DND-41 (cell line): ENCODE measurements at places on chromosomes 6 and 20.
A peak's percentile ranks its signal among the peaks of the same experiment; 100 is the strongest.

DNA sequence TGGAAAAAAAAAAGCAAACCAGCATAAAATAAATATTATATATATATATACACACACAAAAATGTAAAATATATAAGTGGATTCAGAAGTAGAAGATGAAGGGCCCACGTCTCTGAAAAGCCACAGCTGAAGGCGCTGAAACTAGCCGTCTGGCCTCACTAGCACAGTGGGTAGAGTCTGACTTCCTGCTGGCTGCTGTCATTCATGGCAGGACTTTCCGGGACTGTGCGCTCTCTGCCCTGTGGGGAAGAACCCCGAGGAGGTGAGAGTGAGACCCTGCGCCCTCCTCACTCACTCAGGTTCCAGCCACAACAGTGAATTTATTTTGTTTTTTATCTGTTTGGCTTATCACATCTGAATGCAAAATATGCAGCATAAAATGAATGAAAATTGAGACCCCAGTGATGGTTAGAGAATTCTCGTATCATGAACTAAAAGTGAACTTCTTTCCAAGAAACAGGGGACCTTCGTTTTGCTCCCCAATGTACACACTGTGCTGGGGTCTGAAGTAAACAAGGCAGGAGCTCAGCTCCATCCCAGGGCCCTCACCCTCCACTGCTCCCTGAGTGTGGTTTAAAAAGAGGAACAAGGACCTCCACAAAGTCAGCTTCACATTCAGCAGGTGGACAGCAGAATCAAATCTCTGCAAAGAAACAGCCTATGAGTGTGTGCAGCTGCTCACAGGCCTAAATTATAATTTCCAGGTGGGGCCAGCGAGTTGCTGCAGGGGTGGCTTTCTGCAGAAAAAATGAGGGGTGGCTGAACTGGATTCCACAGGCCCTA, 1.3 kb upstream of the RAMACL start:
- H3K27ac ChIP-seq, result no peak overlapping the region
- no peaks in the 10 kb centered on the region for H3K27me3 ChIP-seq
- no peak for DNase-seq
- H3K4me1 ChIP-seq, result peaks cover 17% of the 10 kb centered on the region

DNA sequence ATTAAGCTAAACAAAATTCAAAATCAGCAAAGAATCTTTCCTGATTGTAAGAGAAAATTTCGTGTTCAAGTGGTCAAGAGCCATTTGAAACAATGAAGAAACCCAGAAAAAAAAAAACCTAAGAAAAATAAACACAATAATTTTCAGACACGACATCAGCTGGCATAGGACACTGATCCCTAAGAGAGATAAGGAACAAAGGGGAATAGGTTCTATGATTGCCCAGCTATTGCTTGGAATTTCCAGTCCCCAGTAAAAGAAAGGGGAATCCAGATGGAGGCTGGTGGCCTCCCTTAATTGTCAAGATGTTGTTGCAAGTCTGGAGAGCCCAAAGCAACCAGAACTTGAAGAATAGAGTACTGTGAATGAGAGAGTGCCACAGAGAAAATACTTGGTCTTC, 48.5 kb downstream of the COL12A1 start:
- no peaks in the 10 kb centered on the region for H3K4me1 ChIP-seq
- no peak for DNase-seq
- no peak overlapping the region for H3K4me3 ChIP-seq
- H3K36me3 ChIP-seq, result no peaks in the 10 kb centered on the region
- H3K27ac ChIP-seq, result no peak overlapping the region

DNA sequence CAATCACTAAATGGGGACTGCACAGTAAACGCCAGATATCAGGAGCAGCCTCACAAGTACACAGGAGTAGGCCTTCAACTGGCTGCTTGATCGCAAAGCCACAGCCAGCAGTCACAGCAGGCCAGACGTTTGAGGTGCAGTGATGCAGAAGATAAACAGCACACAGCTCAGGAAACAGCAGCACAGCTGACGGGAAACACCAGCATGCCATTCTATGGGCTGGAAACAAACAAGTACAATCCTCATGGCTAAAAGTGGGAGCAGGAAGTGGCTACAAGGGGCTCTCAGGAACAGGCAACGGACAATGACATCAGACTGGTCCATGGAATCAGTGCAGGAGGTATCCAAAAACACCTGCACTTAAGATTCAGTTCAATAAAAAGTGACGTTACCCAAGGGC, 111.0 kb downstream of the DTNBP1 start:
- H3K27ac ChIP-seq, result peak overlapping the region; percentile 38
- no peak overlapping the region for H3K4me3 ChIP-seq
- H3K36me3 ChIP-seq, result no peaks in the 10 kb centered on the region
- no peaks in the 10 kb centered on the region for H3K27me3 ChIP-seq

DNA sequence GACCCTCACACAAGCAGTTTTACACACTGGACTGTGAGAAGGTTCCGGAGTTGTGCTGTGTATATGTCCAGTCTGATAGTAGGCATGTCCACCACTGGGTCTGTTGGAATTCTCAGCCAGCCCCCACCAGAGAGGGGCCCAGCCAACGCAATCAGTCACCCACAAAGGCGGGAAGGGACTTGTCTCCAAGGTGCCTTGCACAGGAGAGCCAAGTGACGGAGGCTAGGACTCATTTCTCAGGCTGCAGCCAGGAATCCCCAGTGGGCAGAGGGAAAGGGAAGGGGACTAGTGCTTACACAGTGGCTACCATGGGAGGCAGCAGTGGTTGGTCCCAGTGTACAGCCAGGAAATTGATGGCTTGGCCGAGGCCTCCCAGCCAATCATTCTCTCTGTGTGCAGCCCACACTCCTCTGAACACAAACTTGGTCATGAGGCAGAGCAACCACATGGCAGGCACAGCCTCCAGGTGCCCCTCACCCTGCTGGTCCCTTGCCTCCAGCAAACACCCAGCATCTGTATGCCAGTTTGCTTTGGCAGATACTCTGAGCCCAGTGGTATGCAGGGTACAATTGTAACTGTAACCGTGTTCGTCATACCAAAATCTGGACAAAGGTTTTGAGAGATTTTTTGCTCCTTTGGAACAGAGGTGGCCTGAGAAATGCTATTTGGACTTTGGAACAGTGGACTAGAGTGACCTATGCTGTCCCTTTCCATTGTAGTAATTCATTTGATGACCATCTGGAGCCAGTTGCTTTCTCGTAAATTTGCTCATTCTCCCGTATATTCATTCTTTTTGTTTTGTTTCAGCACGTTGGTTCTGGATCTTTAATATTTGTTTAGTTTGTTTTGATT, 72.9 kb upstream of the MYL9 start:
- no peaks in the 10 kb centered on the region for H3K36me3 ChIP-seq
- H3K4me1 ChIP-seq, result peaks cover 20% of the 10 kb centered on the region
- no peaks in the 10 kb centered on the region for H3K27me3 ChIP-seq
- no peak for DNase-seq
- H3K4me3 ChIP-seq, result no peak overlapping the region

GRCh38 chr20:62487561-62488354, 12.0 kb upstream of the GATA5 start:
- H3K4me1 ChIP-seq, result no peaks in the 10 kb centered on the region
- H3K4me3 ChIP-seq, result no peak overlapping the region
- H3K27me3 ChIP-seq, result peaks cover 45% of the 10 kb centered on the region
- H3K27ac ChIP-seq, result no peak overlapping the region
- DNase-seq, result no peak

DNA sequence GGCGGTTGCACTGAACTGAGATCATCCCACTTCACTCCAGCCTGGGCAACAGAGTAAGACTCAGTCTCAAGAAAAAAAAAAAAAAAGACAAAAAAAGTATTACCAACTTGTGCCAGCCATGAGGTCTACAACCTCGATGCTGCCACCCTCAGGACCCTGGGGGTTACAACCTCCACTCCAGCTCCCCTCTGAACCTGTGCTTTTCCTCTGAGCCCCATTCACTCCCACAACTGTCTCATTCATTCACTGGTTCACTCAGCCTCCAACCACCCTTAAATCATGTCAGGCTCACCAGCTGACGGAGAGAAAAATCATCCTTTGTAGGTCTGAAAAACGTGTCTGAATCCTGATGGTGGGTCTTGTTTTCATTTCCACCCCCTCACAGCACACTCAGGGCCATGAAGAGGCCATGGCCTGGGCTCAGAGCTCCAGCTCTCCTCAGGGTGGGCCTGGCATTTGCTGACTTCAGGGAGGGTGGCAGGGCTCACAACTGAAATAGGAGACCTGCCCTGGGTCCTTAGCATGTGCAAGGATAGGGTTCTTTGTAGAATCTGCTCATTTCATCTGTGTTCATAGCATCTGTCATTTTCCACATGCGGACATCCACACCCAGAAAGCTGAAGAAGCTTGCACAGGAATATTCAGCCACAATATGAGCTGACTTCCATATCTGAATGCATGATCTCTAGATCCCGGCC, 1.9 kb upstream of the ULBP1 start:
- peaks cover 19% of the 10 kb centered on the region for H3K4me1 ChIP-seq
- DNase-seq, result peak; percentile 61
- H3K36me3 ChIP-seq, result no peaks in the 10 kb centered on the region
- no peak overlapping the region for H3K27ac ChIP-seq

DNA sequence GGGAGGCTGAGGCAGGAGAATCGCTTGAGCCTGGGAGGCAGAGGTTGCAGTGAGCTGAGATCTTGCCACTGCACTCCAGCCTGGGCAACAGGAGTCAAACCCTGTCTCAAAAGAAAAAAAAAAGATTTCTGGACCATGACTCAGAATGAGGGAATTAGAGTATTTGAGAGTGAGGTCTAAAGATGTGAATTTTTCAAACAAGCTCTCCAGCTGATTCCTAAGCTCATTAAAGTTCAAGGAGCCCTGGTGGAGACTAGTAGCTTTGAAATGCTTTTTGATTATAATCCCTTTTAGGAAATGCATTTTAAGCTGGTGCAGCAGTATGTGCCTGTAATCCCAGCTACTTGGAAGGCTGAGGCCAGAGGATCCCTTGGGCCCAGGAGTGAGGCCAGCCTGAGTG, 21.8 kb upstream of the SRF start:
- H3K36me3 ChIP-seq, result peaks cover 38% of the 10 kb centered on the region
- no peaks in the 10 kb centered on the region for H3K4me1 ChIP-seq
- no peak for DNase-seq
- no peak overlapping the region for H3K4me3 ChIP-seq
- no peak overlapping the region for H3K27ac ChIP-seq

GRCh38 chr6:140909156-140909555, 1223.6 kb upstream of the GJE1 start:
- H3K36me3 ChIP-seq, result no peaks in the 10 kb centered on the region
- H3K27me3 ChIP-seq, result no peaks in the 10 kb centered on the region
- H3K27ac ChIP-seq, result no peak overlapping the region
- no peaks in the 10 kb centered on the region for H3K4me1 ChIP-seq
- DNase-seq, result no peak

DNA sequence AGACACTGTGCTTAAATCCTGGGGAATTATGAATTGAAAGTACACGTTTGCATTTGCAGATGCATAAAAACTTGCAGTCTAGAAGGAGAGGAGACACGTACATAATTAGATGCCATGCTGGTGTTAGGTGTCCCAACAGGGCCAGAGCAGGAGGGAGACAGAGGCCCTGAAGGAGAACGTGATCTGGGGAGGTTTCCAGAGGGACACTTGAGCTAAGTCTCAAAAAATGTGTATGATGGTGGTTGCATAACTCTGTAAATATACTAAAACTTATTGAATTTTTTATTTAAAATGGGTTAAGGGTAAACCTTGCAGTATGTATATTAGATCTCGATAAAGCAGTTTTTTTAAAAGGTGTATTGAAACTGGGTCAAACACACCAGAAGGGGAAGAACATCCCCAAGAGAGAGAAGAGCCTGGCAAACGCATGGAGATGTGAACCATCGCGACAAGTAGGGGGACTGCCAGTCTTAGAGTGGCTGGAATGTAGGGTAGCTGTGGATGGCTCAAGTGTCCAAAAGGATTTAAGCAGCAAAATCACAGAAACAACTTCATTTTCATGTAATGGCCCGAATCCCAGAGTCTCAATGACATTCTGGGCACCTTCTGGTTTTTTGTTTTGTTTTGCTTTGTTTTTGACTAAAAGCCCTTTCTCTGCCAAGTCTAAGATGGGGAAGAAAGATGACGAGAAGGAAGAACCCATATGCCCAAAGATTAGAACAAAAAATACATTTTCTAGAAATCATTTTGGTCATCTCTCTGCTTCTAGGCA, 15.3 kb downstream of the TRAF3IP2 start:
- no peak overlapping the region for H3K27ac ChIP-seq
- no peak overlapping the region for H3K4me3 ChIP-seq
- H3K27me3 ChIP-seq, result no peaks in the 10 kb centered on the region
- H3K4me1 ChIP-seq, result peaks cover 23% of the 10 kb centered on the region
- peaks cover 46% of the 10 kb centered on the region for H3K36me3 ChIP-seq
- no peak for DNase-seq

- no peak overlapping the region for H3K4me3 ChIP-seq
- no peaks in the 10 kb centered on the region for H3K4me1 ChIP-seq
- no peak overlapping the region for H3K27ac ChIP-seq
- H3K36me3 ChIP-seq, result peaks cover 87% of the 10 kb centered on the region
- peak; percentile 39 for DNase-seq
- no peaks in the 10 kb centered on the region for H3K27me3 ChIP-seq
These were observed 29.4 kb downstream of the PHIP start for GRCh38 chr6:79048611-79049010.

GRCh38 chr20:1456300-1456699, 10.3 kb downstream of the NSFL1C start:
- no peak overlapping the region for H3K27ac ChIP-seq
- peaks cover 98% of the 10 kb centered on the region for H3K36me3 ChIP-seq
- no peak for DNase-seq
- no peaks in the 10 kb centered on the region for H3K27me3 ChIP-seq
- no peaks in the 10 kb centered on the region for H3K4me1 ChIP-seq
- H3K4me3 ChIP-seq, result no peak overlapping the region

GRCh38 chr20:45924391-45925261, 9.9 kb upstream of the PCIF1 start:
- no peaks in the 10 kb centered on the region for H3K4me1 ChIP-seq
- DNase-seq, result no peak
- H3K36me3 ChIP-seq, result no peaks in the 10 kb centered on the region
- H3K27me3 ChIP-seq, result peaks cover 11% of the 10 kb centered on the region

DNA sequence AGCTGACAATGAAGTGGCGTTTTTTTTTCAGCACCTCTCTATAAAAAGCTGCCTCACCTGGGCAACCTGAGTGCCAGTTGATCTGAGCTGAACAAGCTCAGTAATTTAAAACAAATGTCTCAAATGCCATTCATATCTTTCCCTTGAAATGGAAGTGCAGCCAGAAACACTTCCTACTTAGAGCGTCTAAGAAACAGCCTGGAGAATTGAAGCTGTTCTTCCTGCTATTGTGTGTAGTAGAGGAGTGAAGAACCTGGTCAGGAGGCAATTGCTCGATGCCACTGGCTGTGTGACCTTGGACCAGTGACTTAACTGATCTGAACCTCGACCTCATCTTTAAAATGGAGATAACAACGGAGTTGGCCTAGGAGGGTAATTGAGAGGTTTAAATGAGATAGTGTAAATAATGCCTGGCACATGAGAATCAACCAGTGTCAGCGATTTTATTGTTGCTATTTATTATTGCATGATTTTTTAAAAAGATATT, 95.4 kb upstream of the FOXQ1 start:
- H3K4me1 ChIP-seq, result no peaks in the 10 kb centered on the region
- H3K36me3 ChIP-seq, result no peaks in the 10 kb centered on the region
- H3K27ac ChIP-seq, result no peak overlapping the region
- no peak for DNase-seq
